Osteoblast (primary cell): ENCODE measurements at places on chromosomes 16 and 17.

DNA sequence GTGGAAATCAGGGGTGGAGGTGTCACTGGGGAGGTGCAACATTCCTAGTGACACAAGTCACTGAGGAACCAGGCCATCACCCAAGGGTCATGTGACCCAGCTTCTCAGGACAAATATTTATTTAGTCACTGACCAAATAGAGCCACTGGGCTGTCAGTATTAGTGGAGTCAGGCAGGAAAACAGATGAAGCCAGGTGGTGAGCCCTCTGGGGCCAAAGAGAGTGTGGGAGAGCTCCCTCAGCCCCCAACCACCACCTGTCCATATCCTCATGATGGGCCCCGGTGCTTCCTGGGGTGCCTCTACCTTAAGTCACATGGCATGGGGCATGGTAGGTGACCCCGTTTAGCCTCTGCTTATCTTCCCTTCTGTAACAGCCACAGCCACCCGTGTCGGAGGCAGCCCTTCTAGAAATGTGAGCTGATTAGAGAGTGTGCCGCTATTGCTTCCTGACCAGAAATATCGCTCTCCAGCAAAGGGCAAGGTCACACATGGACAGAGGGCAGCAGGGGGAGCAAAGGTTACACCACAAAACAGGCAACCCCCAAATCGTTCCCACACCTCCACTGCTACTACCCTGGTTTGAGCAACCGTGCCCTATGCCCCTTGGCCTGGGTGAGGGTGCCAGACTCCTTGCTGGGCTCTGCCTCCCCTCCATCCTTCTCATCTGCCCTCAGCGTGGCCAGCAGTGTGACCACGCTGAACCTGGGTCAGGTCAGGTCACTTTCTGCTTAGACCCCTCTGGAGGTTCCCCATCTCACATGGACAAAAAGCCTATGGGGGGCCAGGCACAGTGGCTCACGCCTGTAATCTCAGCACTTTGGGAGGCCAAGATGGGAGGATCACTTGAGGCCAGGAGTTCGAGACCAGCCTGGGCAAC is 8.6 kb upstream of the AKTIP start:
- DNase-seq = no peak
- H3K4me3 ChIP-seq = no peak overlapping the region
- H3K27ac ChIP-seq = no peak overlapping the region
- no peaks in the 10 kb centered on the region for H3K36me3 ChIP-seq
- no peaks in the 10 kb centered on the region for H3K27me3 ChIP-seq

- no peaks in the 10 kb centered on the region for H3K27me3 ChIP-seq
- H3K4me1 ChIP-seq = peaks cover 13% of the 10 kb centered on the region
- no peak overlapping the region for H3K4me3 ChIP-seq
- H3K36me3 ChIP-seq = no peaks in the 10 kb centered on the region
- no peak overlapping the region for H3K27ac ChIP-seq
Observed at GRCh38 chr17:36152639-36153120, 23.8 kb downstream of the TBC1D3B start.

GRCh38 chr17:30472238-30472890 is 4.8 kb upstream of the GOSR1 start:
- DNase-seq = peak; percentile 31
- H3K27ac ChIP-seq = no peak overlapping the region
- no peaks in the 10 kb centered on the region for H3K36me3 ChIP-seq
- H3K4me3 ChIP-seq = peak overlapping the region; percentile 25

GRCh38 chr17:82077617-82078358 is 12.2 kb upstream of the DUS1L start:
- H3K4me3 ChIP-seq = no peak overlapping the region
- H3K4me1 ChIP-seq = no peaks in the 10 kb centered on the region
- no peak overlapping the region for H3K27ac ChIP-seq
- peaks cover 29% of the 10 kb centered on the region for H3K36me3 ChIP-seq

DNA sequence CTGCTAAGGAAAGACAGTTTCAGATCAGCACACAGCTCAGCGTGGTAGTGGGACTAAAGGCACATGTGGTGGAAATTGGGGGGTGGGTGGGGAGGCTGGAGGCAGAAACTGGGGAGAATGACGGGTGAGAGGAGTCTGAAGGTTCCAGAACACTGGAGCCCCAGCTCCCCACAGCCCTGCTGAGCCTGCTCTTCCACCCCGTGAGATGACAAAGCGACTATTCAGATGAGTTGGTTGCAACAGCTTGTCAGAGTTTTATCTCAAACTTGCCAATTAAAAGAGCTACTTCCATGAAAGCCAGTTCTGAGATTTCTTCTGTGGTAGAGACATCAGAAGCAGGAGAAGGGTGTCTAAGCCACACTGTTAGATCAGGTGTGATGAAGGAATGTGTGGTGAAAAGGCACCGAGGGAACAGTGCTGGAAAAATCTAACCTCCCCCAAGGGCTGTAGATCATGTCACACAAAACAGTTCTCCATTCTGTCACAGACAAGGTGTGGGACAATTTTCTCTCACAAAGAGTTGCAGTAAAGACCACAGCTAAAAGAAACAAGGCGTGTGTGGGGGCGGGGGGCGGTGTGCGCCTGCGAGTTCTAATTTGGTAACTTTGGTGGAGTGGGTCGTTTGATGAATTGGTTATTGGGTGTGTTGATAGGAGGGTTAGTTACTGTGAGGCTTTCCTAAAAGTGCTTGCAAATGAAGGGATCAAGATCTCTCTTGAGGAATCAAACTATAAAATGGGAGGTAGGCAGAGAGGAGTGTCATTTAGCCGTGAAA is 39.0 kb downstream of the CCDC182 start:
- peaks cover 15% of the 10 kb centered on the region for H3K27me3 ChIP-seq
- no peak overlapping the region for H3K27ac ChIP-seq
- no peak for DNase-seq

DNA sequence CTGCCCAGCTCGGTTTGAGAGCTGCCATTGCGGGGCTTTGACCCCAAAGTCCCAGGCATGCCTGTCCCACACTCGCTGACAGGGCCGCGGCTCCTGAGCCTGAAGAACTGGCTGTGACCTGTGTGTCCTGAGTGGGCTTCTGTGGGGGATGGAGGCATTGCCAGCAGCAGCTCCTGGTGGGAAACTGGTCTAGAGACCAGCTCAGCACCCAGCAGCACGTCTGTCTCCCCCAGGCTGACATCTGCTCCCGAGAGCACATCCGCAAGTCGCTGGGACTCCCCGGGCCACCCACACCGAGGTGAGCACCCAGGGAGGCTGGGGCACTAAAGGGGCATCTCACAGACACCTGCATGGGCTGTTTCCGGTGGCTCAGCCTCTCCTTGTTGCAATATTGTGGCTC is 13.4 kb downstream of the ENDOV start:
- no peaks in the 10 kb centered on the region for H3K27me3 ChIP-seq
- H3K4me3 ChIP-seq = no peak overlapping the region
- H3K4me1 ChIP-seq = no peaks in the 10 kb centered on the region
- no peak overlapping the region for H3K27ac ChIP-seq

- H3K4me3 ChIP-seq = no peak overlapping the region
- peaks cover 41% of the 10 kb centered on the region for H3K36me3 ChIP-seq
- no peaks in the 10 kb centered on the region for H3K27me3 ChIP-seq
- peaks cover 3% of the 10 kb centered on the region for H3K4me1 ChIP-seq
- no peak overlapping the region for H3K27ac ChIP-seq
Observed at GRCh38 chr17:63423251-63423950, 22.7 kb downstream of the CYB561 start.

DNA sequence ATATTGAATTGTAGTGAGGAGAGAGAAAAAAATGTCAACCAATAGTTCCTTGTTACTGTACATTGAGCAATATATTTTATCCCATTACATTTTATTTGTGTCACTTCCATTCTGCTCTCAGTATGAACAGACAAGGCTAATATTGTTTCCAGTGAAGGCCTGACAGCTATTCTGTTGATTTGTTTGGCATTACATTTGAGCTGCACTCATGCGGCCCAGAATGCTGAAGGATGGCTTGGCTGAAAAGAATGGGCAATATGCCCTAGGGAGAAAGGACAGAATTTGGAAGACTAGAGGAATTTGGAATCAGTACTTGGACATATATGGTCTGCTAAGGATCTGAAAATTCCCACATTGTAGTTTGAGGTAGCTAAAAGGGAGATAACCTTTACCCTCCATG is 1294.4 kb downstream of the CDH8 start:
- no peaks in the 10 kb centered on the region for H3K4me1 ChIP-seq
- no peaks in the 10 kb centered on the region for H3K36me3 ChIP-seq
- DNase-seq = no peak
- H3K4me3 ChIP-seq = no peak overlapping the region

- H3K36me3 ChIP-seq = no peaks in the 10 kb centered on the region
- no peak overlapping the region for H3K4me3 ChIP-seq
- no peaks in the 10 kb centered on the region for H3K27me3 ChIP-seq
- DNase-seq = no peak
- H3K4me1 ChIP-seq = peaks cover 38% of the 10 kb centered on the region
Observed at GRCh38 chr16:54462771-54463170, 176.2 kb upstream of the IRX3 start.
